HTR-8/SVneo (cell line): ENCODE measurements at places on chromosomes 13 and 19.

DNA sequence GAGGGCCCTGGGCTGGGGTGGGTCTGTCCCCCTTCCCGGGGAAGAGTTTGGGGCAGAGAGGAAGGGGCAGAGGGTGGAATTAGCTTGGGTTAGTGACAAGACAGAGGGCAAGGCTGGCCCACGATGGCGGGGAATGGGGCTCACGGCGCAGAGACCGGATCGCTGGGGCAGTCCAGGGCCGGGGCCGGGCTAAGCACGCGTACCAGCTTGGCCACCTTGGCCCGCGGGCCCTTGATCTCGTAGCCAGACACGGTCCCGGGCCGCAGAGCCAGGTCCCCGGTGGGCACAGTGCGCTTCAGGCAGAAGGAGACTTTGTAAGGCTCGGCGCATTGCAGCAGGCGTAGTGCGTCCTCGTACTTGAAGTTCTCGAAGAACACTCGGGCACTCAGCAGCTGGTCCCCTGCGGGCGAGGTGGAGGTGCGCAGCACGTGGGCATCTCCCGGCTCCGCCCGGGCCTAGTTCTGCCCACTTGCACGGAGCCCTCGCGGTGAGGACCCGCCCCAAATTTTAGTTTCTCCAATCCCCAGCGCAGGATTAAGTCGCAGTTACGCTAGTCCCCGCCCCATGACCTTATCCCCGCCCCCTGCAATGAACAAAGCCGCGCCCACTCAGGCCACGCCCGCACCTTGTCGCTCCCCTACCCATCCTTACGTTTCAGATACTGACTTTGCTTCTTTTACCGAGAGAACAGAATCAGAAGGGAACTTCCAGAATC is 8.6 kb upstream of the HIPK4 start:
- no peak for DNase-seq

DNA sequence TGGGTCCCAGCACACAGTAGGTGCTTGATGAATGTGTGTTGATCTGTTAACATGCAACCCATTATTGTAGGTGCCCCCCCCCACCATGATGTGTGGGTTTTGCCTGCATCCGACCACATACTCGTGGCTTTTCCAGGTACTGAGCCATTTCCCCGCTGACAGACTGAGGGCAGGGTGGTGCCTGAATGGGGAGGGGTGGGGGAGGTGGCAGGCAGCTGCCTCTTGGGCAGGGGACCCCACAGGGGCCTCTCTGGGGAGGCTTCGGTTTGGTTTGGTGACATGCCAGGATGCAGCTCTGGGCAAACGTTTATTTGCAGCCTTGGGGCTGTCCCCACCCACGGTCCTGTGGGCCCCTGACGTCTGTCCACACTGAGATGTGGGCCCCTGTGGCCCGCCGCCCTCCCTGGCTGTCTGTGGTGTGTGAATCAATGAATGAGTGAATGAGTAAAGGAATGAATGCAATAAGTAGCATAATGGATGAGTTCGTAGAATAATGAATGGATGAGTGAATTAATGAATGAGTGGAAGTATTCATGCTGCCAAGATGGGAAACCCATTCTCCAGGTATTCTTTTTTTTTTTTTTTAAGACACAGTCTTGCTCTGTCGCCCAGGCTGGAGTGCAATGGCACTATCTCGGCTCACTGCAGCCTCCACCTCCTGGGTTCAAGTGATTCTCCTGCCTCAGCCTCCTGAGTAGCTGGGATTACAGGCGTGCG is 9.0 kb upstream of the JUND start:
- no peak for DNase-seq

- DNase-seq: no peak
These were observed 31.2 kb upstream of the EPHX3 start for GRCh38 chr19:15263361-15263985.

DNA sequence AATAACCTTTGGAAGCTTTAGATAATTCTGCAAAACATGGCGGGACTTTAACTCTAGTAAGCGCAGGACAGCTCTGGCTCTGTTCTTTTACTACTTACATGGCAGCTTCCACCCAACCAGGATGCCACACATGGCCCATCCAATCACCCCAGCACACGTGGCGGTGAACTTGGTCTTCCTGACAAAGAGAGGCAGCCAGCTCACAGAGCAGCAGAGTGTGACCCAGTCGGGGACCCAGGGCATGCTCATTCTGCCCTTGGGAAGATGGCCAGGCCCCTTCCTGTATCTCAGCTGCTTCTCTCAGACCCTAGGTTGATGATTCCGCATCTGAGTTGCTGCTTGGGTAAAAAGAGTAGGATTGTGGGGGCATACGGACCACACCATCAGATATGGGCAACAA is 172.1 kb downstream of the USP12 start:
- no peak for DNase-seq

DNA sequence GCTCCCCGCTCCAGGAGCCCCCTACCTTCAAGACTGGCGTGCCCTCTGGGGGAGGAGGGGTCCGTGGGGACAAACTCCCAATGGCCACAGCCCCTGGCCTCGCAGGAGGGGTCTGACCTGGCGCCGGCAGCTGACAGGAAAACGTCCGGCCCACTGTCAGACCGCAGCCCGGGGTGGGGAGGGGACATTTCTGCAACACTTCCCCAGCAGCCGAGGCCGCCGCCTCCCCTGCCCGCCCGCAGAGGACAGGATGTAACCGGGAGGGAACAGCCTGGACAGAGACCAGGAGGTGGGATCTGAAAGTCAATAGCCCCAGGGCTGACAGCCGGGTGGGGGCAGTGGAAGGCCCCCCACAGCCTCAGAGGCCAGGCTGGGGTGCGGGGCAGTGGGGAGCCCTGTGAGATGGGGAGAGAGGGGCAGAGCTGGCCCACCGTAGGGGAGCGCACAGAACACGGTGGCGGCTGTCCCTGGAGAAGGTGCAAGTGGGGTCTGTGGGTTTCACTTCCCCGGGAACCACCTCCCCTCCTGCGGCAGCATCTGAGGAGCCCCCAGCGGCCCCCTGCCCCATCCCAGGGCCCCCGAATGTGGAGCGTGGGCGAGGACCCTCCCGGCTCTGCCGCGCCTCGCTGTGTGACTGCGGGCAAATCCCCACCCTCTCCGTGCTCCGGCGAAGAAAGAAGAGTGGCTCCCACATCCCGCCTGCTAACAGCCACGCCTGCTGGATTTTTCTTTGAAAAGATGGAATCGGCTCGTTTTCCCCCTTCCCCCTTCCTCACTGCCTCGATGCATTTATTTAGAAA is at the start of gene PEAK3:
Gene PEAK3 (minus strand): TSS at position 114 of the 800 bp plus-strand sequence. CDS start 1,244 bp downstream, outside the sequence.
- peak; percentile 44 for DNase-seq

- DNase-seq: no peak
These were observed 121.3 kb downstream of the COL4A1 start for GRCh38 chr13:110185696-110186095.

- DNase-seq: no peak
These were observed 87.1 kb upstream of the STK24 start for GRCh38 chr13:98664047-98664446.

DNA sequence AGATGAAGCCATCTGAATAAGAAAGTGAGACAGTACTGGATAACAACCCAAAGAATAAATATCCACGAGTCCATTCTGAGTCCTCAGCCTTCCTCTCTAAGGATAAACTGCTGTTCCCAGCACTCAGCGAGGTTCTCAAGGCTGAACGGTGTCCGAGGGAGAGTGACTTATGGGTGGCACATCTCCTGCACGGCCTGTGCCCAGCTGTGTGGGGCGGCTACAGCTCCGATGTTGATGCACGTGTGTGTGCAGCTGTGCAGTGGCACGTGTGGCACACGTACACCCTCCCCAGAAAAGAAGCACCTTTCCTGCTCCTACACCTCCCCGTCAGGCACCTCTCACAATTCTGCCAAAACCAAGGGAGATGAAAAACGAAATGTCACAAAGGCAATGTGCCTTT is 45.0 kb downstream of the RAB20 start:
- no peak for DNase-seq

DNA sequence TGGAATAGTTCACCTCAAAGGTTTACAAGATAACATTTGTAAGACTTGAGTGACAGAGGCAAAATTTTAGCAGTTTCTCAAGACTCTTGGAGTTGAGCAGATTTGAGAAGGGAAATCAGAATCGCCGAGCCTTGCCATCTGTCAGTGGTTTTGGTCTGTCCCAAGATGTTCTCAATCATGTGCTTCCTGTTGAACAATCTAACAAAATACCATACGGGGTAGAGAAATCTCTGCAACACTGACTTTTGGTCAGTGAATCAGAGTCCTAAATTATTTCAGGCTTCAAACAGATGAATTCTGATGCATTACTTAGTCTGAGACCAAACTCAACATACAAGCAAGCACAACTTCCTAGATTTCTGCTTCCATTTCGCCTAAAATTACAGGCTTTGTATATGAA is 3.8 kb downstream of the KCTD12 start:
- DNase-seq: no peak

- no peak for DNase-seq
These were observed 15.9 kb upstream of the RNF17 start for GRCh38 chr13:24748061-24748400.

- DNase-seq: peak; percentile 75
These were observed 80.5 kb upstream of the MBNL2 start for GRCh38 chr13:97141564-97142005.

- DNase-seq: no peak
These were observed 2.7 kb upstream of the RUBCNL start for GRCh38 chr13:46389457-46390451.

DNA sequence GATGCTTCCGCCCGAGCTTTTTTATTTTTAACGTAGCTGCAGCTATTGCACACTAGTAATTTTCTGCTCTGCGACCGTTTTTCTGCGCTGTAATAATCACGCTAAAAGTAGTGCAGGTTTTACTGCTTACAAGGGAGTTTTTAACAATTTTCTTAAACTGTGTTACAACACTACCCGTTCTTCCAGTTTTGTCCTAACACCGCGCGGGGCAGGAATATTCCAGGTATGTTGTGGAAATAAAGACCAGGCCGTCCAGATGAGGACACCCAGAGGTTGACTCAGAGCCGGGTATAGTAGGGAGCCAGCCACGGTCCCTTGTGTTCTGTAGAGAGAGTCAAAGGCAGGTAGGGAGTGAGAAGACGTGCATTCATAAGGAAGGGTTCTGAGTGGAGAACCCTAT is 21.7 kb downstream of the ZNF274 start:
- DNase-seq: no peak

- no peak for DNase-seq
These were observed 145.2 kb upstream of the VSTM2B start for GRCh38 chr19:29380581-29380980.

DNA sequence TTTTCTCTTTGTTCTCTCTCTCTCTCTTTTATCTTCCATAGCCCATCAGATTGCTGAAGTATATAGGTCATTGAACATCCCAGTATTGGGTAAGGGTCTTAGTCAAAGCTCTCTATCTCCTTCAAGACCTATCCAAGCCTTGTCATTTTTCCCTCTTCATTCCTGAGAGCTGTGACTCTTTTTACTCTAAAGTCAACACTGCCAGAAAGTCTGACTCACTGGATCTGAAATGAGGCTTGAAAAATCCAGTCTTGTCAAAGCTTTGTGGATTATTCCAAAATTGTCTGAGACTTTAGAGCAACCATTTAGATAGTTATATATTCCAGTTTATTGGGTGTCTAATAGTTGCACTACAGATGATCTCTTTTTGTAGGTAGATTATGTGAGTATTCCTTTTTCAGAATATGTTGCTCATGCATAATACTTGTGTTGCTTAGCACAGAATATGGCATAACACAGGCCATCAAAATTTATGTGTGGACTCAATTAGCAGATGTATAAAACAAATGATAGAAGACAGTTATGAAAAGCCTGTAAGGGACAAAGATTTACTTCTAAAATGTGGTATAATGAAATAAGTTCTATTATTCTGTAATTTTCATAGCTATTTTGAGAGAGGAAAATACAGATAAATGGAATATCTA is 389.3 kb upstream of the PCDH9 start:
- no peak for DNase-seq

DNA sequence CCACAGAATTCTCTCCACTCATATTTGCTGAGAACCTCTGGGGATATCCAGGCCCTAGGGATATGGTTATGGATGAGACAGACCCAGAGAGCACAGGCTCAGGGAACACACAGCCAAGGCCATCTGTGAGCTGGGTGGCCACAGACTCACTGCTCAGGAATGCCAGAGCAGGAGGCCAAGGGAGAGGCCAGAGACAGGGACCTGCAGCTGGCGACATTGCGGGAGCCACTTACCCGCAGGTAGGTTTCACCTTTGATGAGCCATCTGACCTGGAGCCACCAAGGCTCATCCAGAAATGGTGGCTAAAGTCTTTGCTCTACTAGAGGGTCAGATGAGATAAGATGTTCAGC is 29.4 kb downstream of the CCNE1 start:
- peak; percentile 15 for DNase-seq

DNA sequence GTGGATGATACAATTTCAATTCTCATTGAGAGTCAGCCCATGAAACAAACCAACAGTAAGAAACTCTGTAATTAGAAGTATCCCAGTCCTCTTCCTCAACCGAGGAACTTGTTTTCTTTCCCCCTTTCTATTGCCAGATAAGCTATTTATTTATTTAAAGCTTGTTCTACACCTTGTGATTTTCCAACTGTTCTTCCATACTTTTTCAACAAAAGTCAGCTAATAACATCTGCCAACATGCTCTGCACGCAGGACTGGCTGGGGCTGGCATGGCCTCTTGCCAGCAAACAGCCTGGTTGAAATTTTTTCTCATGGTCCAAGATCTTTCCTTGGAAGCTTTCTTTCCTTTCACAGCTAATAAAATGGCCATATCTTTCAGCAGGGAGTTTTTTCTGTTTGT is 2.9 kb upstream of the IRS2 start:
- DNase-seq: no peak

- no peak for DNase-seq
These were observed 30.1 kb upstream of the OLFM2 start for GRCh38 chr19:9966448-9966847.

- no peak for DNase-seq
These were observed 21.0 kb upstream of the CBY2 start for GRCh38 chr13:45681113-45681512.

DNA sequence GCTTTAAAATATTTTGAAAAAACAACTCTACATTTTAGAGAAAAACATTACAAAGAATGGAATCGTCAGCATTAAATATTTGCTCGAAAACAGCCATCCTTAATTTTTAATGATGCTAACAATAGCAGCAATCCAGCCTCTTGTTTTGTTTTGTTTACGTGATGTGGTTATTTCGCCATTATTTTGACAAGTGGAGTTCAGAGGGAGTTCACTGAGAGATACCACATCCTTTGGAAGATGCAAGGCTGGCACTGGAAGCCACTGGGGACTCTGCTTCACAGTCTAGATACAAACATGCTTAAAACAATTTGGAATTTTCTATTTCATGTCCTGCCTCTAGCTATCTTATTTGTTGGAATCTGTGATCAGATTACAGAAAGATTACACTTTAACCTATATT is 556.3 kb downstream of the PCDH17 start:
- DNase-seq: no peak

- DNase-seq: no peak
These were observed 13.8 kb downstream of the SIPA1L3 start for GRCh38 chr19:37920591-37921450.

DNA sequence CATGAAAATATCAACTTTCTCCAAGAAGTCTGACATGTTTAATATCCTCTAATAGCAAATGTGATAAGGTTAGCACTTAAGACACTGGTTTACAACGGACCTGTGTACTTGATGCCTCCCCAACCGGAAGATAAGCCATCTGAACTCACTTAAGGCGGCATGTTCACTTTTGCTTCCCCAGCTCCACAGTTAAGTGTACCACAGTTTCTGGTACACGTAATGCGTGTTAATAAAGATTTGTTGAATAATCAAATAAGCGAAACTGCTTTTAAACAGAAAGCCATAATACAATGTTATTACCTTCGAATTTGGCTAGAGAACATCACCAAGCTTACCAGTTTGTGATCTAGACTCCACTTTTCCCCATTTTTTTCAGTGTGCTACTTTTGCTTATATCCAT is 1.4 kb upstream of the PAN3 start:
- no peak for DNase-seq
